ENCODE measurements at places on chromosomes 13 and 19.

DNA sequence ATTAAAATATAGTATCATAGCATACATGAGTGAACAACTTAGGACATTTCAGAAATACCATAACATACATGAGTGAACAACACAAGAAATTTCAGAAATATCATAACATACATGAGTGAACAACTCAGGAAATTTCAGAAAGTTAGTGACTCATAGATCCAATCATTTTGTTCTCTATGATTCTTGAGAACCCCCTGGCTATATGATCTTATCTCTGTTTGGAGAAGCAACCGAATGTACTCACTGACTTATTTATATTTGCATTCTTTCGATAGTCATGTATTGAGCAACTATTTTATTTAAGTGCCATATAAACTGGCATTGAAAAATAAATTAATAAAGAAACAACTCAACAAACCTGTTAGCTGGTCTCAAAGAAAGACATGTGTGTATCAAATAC, 251.1 kb downstream of the EFNB2 start:
- no peak for DNase-seq

DNA sequence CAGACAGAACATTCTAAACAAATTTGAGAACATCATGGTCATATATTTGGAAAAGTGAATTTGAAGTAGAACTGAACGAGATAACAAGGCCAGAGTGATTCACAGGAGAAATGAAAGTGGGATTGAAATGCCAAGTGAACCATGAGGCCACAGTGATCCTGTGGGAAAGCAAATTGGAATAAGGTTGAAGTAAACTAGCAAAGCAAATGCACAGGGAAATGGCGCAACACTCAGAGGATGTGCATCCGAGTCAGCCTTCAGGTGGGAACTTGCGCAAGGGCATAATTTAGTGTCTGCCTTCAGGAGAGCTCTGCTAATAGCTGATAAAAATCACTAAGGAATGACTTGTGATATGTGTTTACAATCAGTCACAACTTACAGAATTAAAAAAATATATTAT, 696.6 kb downstream of the LIG4 start:
- DNase-seq: no peak

- peak; percentile 26 for DNase-seq
These were observed 102.8 kb downstream of the KATNAL1 start for GRCh38 chr13:30204564-30204963.

DNA sequence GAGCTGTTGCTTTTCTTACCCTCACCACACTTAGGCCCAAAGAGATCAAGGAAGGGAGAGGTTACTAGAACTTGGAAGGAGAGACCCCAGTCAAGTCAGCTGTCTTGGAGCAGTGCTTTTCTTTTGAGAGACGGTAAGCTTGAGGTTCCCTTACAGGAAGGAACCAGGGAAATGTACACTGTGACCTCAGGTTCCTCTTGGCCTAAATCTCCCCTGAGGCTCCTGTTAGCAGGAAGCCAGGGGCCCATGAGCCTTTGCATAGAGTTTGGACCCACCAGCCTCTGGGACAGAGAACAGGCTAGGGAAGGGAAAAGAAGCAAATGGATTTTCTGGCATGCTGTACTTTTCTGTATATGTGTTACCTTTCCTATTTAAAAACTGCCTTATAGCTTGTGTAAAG, 5.9 kb upstream of the GPR18 start:
- DNase-seq: no peak

GRCh38 chr19:50858886-50859285, 4.2 kb downstream of the KLK3 start:
- no peak for DNase-seq

GRCh38 chr13:24085662-24086061, 74.9 kb upstream of the SPATA13 start:
- DNase-seq: no peak

DNA sequence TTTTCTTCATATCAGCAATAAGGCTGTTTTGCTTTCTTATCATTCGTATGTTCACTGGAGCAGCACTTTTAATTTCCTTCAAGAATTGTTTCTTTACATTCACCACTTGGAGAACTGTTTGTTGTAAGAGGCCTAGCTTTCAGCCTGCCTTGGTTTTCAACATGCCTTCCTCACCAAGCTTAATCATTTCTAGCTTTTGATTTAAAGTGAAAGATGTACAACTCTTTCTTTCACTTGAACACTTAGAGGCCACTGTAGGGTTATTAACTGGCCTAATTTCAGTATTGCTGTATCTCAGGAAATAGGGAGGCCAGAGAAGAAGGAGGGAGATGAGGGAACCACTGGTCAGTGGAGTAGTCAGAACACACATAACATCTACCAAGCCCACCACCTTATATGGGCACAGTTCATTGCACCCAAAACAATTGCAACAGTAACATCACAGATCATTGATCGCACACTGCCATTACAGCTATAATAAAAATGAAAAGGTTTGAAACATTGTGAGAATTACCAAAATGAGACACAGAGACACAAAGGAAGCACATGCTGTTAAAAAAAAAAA, 181.4 kb upstream of the TUBA3C start:
- DNase-seq: no peak

GRCh38 chr13:100088273-100088643, 635 bp upstream of the PCCA start:
- DNase-seq: no peak

DNA sequence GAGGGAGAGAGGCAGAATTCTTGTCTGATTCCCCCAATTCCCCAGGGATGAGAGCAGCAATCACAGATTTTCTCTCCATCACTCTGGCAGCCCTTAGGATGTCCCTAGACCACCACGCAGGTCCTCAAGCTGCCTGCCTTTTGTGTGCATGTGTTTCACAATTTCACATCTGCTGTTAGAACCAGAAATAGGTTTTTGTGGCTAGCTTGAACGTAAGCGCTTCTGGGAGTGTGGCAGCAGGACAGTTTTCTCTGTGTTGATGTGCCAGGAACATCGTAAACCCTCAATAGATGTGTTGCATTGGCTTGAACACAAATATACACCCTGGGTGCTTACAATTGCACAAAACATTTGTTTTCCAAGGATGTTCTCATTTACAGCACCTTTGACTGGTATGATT, 78.8 kb upstream of the TMTC4 start:
- no peak for DNase-seq
